Activated gamma-delta T cell treated with Interleukin-2 at 50 U/mL for 16 hours (primary cell): ENCODE measurements at places on chromosomes 11 and 22.

DNA sequence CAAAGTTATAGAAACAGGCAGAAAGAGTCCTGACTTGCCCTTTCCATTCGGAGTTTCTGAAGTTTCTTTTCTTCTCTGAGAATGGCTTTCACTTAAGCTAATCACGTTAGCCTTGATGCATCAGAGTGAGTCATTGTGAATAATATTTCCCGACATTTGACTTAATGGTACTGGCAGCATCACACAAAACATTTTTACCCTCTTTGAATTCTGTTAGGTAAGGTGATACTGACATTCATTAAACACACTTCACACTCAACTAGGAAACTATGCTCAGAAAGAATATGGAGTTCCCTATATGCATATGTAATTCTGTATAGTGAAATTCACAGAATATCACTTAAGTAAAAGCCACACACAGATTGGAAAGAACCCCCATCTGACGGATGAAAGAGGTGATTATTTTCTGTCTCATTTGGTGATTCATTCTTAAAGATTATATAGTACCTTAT lies 120.8 kb upstream of the ARHGAP20 start:
- no peak for DNase-seq

DNA sequence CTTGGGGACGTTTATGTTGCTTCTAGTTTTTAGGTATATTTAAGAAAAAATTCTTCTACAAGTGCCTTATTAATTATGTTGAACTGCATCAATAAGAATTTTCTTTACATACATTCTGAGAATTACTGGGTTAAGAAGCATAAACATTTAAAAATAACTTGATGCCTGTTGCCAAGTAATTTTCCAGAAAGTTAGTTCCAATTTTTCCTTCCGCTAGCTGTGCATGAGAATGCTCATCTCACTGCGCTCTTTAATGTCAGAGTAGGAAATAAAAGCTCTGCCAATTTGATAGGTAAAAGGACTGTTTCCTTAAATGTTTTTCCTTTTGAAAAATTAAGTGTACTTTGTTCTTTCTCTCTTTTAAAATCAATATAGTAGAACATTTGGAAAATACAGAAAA lies 113.1 kb upstream of the ZBED5 start:
- DNase-seq, result no peak

GRCh38 chr11:65642014-65642671 lies 4.2 kb downstream of the SIPA1 start:
- no peak for DNase-seq

GRCh38 chr11:77503006-77503405 lies 29.1 kb upstream of the PAK1 start:
- DNase-seq, result no peak

DNA sequence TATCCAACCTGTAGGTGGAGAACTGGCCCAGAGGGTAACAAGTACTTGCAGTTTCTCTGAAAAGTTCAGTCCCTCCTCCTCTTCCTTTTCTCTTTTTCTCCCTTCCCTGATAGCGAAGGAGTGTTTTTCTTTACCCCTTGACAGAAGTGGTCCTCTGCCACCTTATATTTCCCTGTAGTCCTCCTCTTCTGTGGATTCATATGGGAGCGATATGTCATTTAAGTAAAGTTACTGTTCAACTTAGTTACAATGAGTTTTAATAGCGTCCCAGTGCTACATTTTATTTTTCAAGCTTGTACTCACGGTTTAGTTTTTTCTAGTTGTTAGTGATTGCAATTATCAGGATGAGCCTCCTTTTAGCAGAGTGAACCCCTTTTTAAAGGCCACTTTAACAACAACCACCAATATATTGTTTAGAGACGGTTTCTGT lies 1.4 kb downstream of the PCF11 start:
- DNase-seq, result no peak

DNA sequence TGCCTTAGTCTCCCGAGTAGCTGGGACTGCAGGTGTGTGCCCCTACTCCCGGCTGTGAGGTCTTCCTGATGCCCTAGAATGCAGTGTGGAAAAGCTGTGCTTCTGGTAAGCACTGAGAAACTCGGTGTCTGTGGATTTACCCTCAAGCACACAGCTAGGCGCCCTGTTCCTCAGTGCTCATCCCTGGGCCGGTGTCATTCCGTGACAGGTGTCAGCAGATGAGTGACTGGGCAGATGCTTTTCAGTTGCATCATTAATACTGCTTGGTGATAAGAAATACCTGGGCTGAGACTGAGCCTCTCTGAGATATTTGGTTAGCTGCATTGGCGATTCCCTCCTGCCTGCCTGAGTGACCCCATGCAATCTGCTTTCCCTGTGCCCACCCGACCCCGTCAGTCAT lies 21.8 kb downstream of the FAM118A start:
- no peak for DNase-seq
